Naive thymus-derived CD4-positive, alpha-beta T cell (primary cell): ENCODE measurements at places on chromosomes 12 and 14. TPM values are rescaled to one million over a fixed set of nuclear protein-coding genes. Genes with fewer than 3 reads are reported as not detected.
A peak's percentile ranks its signal among the peaks of the same experiment; 100 is the strongest.

DNA sequence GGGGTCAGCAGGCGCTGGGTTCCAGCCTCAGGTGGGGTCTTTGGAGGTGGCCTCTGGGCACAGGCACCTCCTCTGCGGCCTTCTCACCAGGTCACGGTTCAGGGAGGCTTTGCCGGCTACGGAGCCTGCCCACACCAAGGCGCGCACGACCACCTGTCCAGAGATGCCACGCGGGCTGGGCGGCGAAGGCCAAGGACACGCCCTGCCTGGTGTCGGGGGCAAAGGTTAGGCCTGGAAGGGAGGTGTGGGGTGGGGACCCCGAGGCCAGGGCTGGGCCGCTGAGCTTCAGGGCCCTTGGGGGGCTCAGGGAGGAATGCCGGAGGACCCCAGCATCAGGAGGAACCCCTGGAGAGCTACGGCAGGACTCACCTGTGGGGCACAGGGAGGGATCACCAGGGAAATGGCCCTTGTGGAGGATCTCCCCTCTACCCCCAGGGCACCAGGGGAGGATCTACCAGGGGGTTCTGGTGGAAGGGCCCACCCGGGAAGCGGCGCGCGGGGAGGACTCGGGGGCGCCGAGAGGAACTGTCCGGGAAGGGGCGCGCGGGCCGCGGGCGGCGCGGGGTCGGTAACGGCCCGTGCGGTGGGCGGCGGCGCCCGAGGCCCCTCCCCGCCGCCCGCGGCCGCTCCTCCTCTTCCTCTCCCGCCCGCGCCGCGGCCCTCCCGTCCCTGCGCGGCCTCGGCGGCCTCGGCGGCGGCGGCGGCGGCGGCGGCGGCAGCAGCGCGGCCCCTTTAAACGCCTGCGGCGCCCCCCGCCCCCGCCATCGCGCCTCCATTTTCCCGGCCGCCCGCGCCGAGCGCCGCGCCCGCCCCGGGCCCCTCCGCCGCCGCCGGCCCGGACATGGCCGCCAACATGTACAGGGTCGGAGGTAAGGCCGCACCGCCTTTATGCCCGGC is at the start of gene MTA1:
Gene MTA1, plus strand, starts transcription at position 633 of the 897 bp plus-strand sequence. Its CDS starts 209 bp downstream, at position 842.
- peak; percentile 45 for DNase-seq

GRCh38 chr12:71755146-71755892 is 656 bp downstream of the RAB21 start:
- DNase-seq: no peak

DNA sequence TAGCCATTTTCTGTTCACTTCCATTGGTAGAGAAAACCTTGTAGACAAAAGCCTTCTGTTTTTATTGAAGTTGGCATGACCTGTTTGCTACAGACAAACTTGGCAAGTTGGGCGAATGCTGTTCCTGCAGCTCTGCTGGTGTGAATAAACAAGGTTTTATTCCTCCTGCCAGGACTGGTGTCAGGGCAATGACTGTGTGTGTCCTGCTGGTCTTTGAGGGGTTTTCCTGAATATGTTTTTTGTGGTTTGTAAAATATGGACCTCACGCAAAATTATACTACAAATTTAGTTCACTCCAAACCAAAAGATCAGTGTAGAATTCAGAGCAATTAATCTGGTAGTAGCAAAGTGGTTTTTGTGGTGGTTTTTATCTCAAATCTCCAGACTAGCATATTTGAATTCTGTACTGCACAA is 140.8 kb downstream of the ERC1 start:
- DNase-seq: peak; percentile 9

- DNase-seq: no peak
These were observed 441.1 kb upstream of the TMPO start for GRCh38 chr12:98074286-98074685.

- no peak for DNase-seq
These were observed 203.7 kb upstream of the SSTR1 start for GRCh38 chr14:38003746-38004609.

DNA sequence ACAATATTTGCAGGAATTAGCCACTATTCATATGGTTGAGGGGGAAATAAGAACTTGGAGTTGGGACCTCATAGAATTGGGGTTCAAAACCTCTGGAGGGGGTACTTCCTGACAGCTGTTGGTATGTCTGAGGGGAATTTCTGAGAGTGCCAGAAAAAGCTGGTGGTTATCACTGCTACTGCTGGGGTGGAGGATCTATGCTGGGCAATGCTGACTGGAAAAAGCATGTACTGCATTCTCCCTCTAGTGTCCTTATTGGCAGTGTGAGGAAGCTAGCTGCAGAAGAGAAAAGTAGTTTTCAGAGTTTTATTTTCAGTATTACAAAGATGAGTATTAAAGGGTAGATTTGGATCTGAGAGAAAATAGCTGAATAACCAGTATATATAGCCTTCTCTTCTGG is 88.8 kb downstream of the FUT8 start:
- DNase-seq: no peak

- DNase-seq: no peak
These were observed 468.0 kb downstream of the FUT8 start for GRCh38 chr14:65880507-65880906.

GRCh38 chr12:20175704-20176388 is 192.5 kb upstream of the PDE3A start:
- DNase-seq: no peak

PTHLH gene
- not detected for total RNA-seq

- no peak for DNase-seq
These were observed 30.5 kb upstream of the AP4S1 start for GRCh38 chr14:30994681-30995620.

TBC1D30 gene
- 1.5 TPM for total RNA-seq

GRCh38 chr14:95402578-95402977 is 82.9 kb upstream of the CLMN start:
- DNase-seq: no peak

ABCC9 gene
- total RNA-seq: 0.05 TPM

KCTD10 gene
- 41.1 and 46.5 TPM in 2 replicates for total RNA-seq

GRCh38 chr12:25459541-25459951 is 93.5 kb downstream of the LMNTD1 start:
- DNase-seq: no peak

DNA sequence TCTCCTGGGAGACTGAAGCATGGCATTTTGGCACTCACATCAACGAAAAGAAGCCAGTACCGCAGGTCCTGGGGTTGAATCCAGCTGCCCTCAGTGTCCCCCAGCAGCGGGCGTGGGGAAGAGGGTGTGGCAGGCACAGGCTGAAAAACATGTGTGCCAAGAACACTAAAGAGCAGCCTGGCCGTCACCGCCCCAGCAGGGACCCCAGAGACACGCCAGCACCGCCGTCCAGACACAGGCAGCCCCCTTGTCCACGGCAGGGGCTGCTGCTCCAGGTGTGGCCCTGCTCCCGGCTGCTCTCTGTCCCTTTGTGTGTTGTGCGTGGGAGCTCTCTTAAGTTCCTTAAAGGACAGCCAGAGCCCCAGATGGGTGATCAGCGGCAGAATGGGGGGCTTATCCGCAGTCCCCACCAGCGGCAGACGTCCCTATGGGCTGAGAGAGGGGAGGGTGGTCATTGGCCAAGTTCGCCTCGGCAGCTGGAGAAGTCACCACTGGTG is 556 bp downstream of the PHETA1 start:
- DNase-seq: peak; percentile 16

DNA sequence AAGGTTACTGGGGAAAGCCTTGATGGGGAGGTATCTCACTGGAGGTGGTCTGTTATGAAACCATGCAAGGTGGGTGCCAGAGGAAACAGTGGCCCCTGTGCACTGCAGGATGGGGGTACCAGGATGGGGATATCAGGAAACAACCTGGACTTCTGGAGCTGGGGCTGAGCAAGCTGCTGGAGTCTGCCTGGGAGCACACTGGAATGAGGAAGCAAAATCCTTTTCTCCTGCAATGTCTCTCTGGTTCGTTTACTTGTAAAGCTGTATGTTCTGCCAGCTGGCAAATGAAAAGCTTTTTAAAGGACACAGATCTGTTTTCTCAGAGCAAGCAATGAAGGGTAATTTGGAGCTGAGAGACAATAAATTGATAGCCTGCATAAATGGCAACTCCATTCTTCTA is 23.2 kb upstream of the SERPINA1 start:
- no peak for DNase-seq

RHEBL1 gene
- 8.5 and 9.4 TPM in 2 replicates for total RNA-seq

- DNase-seq: no peak
These were observed 203.4 kb upstream of the DDHD1 start for GRCh38 chr14:53356361-53357150.

PTCSC3 gene
- total RNA-seq: not detected in 2 replicates

TMTC2 gene
- 3.1 TPM for total RNA-seq

GRCh38 chr14:104895786-104896661 is 28.7 kb upstream of the PLD4 start:
- DNase-seq: peak; percentile 18

SRSF9 gene
- total RNA-seq: 185 and 191 TPM in 2 replicates

DNA sequence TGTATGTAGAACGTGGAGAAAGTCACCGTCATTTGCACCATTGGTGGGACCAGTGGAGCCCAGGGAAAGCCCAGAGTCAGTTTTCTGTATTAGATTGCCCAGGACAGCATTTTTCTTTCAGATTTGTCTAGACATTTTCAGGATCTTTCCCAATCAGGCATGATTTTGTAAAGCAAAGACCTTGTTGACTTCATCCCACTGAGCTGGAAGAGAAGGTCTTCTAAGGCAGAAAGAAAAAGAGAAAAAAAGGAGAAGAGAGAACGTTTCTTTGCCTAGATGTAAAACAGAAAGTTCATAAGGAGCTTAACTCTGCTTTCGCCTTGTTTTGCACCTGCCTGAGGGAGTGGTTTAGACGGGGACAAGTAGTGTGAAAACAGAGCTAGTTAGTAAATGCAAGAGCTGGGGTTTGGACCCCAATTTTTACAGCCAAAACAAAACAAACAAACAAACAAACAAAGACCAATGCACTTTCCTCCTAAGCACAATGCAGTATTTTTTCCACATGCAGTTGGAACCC is 273.1 kb downstream of the ZFP36L1 start:
- DNase-seq: no peak

IL22 gene
- not detected for total RNA-seq

- no peak for DNase-seq
These were observed 33.6 kb downstream of the SSH1 start for GRCh38 chr12:108823804-108824203.

- no peak for DNase-seq
These were observed 23.5 kb downstream of the OR6C68 start for GRCh38 chr12:55515696-55516095.

KCNC2 gene
- not detected for total RNA-seq

CD69 gene
- total RNA-seq: 29.5 TPM

ASB2 gene
- total RNA-seq: 59.2 and 63.1 TPM in 2 replicates

CLEC4C gene
- total RNA-seq: 2.4 TPM

- no peak for DNase-seq
These were observed 51.2 kb upstream of the AEBP2 start for GRCh38 chr12:19388131-19388549.

- DNase-seq: no peak
These were observed 17.2 kb downstream of the FRMD6 start for GRCh38 chr14:51668870-51669269.

GRCh38 chr14:64409126-64409920 is 21.2 kb downstream of the MTHFD1 start:
- no peak for DNase-seq

FLRT2 gene
- total RNA-seq: not detected

GRCh38 chr14:51596488-51597117 is 55.1 kb upstream of the FRMD6 start:
- no peak for DNase-seq

TMPRSS12 gene
- not detected in 2 replicates for total RNA-seq

DNA sequence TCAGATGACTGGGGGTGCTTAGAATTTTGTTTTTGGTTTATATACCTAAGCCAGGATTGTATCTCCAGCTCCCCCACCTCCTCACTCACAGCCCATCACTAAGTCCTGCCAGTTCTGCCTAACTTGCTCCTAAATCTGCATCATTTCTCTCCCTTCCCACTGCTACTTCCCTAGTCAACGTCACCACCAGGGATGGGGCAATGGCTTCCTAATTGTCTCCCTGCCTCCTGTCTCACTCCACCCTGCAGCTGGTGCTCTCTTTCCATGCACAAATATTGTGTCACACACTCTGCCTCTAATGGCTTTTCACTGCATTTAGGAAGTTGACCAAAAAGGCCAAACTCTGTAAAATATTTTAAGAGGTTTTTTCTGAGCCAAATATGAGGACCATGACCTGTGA is 11.5 kb downstream of the OAS2 start:
- DNase-seq: no peak

GRCh38 chr12:64600164-64600561 is 10.1 kb upstream of the RASSF3 start:
- DNase-seq: no peak

- DNase-seq: no peak
These were observed at the start of gene SCNN1A for GRCh38 chr12:6375269-6376078. SCNN1A (minus strand) TSS chr12:6375563; CDS start chr12:6374783, 780 bp downstream.

DNA sequence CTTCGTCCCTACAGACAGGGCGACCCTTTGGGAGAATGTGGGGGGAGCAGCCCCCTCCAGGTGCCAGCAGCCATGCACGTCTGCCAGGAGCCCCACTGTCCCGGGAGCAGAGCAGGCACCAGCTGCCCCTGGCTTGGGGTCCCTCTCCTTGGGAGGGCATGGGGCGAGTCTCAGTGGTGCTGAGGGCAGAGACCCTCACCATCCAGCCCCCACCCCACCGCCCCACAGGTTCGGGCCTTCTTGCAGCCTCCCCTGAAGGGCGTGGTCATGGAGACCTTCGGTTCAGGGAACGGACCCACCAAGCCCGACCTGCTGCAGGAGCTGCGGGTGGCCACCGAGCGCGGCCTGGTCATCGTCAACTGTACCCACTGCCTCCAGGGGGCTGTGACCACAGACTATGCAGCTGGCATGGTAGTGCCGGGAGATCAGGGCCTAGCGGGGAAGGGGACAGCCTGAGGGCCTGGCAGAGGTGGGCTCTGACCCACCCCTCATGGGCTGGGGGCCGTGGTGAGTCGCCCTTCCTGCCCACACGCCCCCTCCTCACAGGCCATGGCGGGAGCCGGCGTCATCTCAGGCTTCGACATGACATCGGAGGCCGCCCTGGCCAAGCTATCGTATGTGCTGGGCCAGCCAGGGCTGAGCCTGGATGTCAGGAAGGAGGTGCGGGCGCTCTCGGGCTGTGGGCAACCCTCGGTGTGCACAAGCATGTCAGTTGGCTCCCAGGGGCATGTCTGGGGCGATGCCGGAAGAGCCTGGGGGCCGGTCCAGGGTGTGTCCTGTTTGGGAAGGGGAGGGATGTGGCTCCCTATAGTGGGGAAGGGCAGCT is 18.8 kb downstream of the ASPG start:
- DNase-seq: no peak

DNA sequence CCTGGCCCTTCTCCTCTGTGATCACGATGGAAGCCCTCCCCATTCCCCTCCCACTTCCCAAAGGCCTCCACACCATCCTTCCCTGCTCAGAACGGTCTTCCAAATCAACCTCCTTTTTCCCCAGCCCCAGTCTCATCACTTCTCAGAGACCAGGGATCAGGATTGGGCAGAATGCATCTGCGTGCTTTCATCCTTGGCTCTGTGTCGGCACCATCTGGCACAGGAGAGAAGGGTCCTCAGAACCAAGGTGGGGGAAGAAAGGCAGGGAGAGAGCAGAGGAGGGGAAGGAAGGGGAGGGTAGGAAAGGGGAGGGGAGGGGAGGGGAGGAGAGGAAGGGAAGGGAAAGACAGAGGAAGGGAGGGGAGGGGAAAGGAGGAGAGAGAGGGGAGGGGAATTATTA is 52.4 kb upstream of the FICD start:
- DNase-seq: no peak

GRCh38 chr12:98544751-98545150 is 29.4 kb downstream of the TMPO start:
- DNase-seq: no peak
